ENCODE measurements at places on chromosomes 12 and 14. TPM values are rescaled to one million over a fixed set of nuclear protein-coding genes. Genes with fewer than 3 reads are reported as not detected.
A peak's percentile ranks its signal among the peaks of the same experiment; 100 is the strongest.

DNA sequence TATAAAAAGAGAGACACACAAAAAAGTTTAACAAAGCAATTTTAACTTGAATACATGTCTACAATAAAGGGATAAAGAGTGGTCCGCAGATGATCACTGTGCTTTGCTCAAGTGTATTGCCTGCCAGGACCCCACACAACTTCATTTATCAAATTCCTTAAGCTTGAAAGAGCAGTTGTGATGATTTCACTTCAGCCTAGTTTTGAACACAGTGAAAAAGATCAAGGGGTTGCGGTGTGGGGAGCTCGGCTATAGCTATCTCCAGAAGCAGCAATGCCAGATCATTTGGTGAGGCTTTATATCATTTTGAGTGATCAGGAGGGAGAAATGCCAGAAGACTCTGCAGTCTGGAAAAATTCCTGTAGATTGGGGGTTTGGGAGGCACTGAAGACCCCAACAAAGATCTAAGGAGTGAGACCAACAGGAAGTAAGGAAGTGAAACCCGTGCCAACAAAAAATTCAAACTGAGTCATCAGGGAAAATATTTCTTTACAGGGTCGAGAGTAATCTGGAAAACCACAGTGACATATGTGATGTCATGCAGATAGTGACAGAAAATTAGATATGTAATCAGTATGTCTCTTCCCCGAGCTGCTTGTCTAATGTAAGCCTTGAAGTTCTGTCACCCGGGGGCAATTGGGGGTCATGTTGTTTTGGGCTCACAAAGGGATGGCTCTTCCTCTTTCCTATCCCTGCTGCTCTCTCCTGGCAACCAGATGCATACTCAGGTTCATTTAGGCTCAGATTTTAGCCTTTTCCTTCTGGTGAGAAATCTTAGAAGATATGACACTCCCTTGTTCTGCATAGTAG is 221.8 kb downstream of the MSRB3 start:
- DNase-seq = no peak

DNA sequence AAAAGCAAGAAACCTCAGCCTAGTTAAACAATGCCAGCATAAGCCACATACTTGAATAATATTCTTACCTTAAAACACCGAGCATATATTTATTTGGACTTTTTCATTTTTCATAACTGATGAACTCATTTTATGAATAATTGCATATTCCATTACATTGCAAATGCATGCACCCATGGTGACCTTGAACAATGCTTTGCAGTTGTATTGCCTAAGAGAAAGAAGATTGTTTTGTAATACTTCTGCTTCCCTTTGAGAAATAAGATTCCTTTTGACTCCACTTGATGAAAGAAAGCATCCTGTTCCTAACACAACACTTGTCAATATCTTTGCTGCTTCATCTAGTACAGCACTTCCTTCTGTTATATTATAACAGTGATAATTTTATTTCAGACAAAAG is 1182.2 kb downstream of the FLRT2 start:
- DNase-seq = no peak

GRCh38 chr14:45198551-45198950 is 54.5 kb downstream of the MIS18BP1 start:
- no peak for DNase-seq

DUSP16 gene
- total RNA-seq = 15.3 TPM

DNA sequence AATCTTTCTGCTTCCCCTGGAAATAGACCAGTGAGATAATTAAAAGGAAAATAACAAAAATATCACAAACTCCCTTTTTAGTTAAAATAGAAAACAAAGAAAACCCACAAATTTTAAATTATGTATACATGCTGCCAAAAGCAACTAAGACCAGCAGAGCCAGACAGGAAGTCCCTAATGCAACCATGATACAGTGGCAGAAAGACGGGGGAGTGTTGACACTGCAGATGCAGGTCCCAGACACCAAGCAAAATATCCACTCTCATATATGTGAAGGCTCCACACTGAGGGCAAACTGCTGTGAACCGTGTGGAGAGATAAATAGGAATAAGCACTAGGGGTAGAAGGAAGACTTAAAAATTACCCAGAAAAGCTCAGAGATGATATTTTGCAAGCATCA is 401.0 kb downstream of the BTG1 start:
- DNase-seq = no peak

GRCh38 chr12:2692080-2692479 is 102.7 kb upstream of the FKBP4 start:
- peak; percentile 62 for DNase-seq

DNA sequence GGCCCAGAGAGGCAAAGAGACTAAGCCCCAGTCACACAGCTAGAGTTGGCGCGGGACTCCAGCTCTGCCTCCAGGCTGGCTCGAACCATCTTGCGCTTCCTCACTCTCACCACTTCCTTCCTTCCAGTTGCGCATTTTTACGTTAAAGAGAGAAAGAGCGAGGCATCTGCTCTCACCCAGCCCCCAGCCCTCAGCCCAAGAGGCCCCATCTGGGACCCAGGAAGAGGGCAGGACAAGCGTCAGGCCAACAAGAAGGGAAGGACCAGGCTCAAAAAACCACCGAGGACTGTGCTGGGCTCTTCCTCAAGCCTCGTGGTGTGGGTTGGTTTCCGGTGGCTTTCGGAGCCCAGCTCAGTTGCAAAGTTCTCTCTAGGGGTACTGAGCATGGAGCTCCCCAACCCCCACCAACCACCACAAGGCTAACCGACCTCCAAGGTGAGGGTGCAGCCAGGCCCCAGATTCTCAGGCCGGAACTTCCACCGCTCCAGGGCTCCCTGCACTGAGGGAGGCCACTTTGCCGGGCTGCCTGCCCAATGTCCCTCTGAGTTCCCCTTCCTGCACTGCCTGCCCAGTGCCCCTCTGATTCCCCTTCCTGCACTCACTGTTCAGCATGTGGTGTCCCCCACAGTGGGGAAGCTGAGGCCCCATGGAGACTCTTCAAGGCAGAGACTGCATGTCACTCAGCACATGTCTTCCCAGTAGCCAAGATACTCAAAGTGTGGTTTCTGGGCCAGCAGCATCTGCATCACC is 35.9 kb downstream of the TESC start:
- DNase-seq = no peak

AP1G2 gene
- total RNA-seq = 206 TPM

DNA sequence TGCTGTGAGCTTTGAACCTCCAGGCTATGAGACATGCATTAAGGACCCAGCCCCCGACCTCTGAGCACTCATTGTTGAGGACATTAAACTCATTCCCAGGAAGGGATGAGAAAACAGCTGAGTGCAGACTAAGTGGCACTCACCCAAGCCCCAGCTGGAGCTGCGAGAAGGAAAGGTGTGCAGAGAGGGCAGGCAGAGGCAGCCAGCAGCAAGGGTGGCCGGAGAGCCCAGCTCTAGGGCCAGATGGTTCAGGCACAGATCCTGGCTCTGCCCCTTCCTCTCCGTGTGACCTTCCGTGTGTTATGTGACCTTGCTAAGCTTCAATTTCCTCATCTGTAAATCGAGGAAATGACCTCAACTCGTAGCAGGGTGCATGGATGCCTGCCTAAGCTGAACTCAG is 3.7 kb downstream of the TSPAN11 start:
- peak; percentile 80 for DNase-seq

GRCh38 chr12:50739611-50740010 is 24.3 kb upstream of the ATF1 start:
- peak; percentile 63 for DNase-seq

- DNase-seq = no peak
These were observed 34.5 kb upstream of the PTPRB start for GRCh38 chr12:70671698-70672097.

CARMIL3 gene
- total RNA-seq = 7.6 TPM

DNA sequence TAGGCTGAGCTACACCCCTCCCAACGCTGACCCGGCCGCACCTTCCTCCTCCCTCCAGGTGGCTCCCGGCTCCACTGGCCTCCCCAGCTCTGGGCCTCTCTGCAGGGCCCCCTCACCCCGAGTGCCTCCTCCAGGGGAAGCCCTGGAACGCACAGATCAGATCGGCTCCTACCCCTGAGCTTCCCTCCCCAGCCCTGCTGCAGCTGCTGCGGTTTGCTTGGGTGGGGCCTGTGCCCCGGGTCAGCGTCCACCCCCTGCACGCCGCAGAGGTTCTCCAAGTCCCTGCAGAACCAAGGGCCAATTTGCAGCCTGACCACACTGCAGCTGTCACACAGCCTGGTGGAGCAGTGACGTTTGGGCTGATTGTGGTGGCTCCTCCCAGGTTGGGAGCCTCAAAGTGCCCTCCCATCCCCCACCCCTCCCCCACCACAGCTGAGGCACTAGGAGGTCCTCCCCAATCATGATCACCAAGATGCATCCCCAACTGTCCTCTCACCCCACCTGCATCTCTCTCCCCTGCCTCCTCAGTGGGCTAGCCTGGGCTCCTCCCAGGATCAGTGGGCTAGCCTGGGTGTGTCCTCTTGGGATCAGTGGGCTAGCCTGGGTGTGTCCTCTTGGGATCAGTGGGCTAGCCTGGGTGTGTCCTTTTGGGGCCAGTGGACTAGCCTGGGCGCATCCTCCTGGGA is 12.8 kb upstream of the FBRSL1 start:
- DNase-seq = no peak

DNA sequence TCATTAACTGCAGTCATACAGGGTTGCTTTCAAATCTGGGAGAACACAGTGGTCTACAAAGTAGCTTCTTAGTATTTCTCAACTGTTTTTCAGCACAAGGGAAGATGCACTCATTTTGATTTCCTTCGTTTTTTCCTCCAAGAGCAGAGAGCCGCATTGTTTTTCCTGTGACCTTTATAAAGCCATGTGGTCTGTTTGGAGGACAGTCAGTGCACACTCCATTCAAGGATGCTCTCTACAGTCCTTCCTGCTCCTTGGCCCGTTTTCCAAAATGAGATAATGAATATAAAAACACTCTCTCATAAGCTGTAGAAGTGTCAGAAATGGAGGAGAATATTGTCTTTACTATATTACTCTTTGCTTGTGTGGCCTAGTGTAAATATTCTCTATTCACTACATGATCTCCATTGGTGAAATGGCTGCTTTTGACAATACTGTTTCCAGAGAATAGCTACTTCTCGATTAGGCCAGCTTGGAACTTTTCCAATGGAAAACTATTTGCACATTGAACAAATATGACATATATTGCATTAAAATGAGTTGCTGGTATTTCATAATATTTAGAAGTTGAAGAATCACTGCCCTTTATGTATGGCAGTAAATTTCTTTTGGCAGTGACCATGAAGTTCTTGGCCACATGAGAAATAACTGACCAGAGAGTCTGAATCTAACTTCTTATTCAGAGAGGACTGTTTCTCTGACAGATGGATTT is 393.1 kb upstream of the RGS6 start:
- DNase-seq = no peak

DNA sequence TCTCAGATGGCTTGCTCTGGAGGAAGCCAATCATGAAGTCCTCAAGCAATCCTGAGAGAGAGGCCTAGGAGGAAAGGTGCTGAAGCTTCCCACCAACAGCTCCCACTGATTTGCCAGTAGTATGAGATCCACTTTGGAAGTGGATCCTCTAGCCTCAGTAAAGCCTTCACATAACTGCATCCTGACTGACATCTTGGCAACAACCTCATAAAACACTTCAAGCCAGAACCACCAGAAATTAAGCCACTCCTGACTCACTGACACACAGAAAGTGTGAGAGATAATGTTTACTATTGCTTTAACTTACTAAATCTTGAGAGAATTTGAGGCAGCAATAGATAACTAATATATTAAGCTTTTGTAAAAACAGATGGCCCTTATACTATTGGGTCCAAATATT is 11.7 kb upstream of the TMX1 start:
- DNase-seq = no peak

DNA sequence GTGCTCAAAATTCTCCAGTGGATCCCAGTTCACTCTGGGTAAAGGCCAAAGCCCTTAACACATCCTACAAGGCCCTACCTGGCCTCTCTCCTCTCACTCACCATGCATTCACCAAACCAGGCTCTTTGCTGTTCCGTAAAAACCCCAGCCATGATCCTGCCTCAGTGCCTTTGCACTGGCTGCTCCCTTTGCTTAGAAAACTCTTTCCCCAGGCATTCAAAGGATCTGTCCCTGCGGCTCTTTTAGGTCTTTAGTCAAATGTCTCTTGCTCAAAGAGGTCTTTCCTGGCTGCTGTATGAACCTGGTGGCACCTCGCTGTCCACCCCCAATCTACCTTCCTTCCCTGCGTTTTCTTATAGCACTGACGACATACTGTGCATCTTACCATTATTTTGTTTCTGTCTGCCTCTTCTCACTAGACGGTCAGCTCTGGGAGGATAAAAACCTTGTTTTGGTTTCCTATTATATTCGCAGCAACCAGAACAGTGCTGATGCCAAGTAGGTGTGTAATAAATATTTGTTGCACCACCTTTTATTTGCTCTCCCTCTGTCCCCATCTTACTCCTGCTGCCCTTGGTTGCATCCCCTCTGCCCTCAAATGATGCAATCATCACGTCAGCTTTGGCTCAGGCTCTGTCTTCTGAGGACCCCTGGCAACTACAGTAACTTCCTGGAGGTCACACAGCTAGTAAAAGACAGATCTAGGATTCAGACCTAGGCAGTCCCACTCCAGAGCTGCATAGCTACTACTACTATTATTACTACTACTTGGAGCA is 23.8 kb upstream of the DICER1 start:
- no peak for DNase-seq

TMEM260 gene
- total RNA-seq = 11.9 TPM

TPH2 gene
- not detected for total RNA-seq

- no peak for DNase-seq
These were observed 21.2 kb downstream of the ZFYVE21 start for GRCh38 chr14:103736546-103737431.

- no peak for DNase-seq
These were observed 153.7 kb downstream of the TSPAN9 start for GRCh38 chr12:3230758-3231375.

- DNase-seq = no peak
These were observed 172.1 kb downstream of the GXYLT1 start for GRCh38 chr12:41972598-41972997.
